ENCODE measurements at places on chromosomes 7 and 10.

DNA sequence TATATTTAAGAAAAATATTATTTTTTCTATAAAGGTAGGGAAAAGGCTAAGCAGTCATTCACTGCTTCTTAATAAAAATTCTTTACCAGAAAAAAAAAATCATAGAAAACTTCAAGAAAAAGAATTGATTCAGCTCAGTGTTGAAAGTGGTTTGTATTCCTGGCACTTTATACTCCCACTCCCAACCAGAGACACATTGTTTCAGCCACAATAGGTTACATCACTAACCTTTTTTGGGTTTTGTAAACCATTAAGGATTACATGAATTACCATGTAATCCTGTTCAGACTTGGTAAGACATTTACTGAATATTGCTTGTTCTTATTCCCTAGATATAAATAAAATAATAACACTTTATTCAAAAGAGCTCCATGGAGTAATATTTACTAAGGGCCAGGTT, 46.6 kb downstream of the MINPP1 start:
- no peak for DNase-seq

DNA sequence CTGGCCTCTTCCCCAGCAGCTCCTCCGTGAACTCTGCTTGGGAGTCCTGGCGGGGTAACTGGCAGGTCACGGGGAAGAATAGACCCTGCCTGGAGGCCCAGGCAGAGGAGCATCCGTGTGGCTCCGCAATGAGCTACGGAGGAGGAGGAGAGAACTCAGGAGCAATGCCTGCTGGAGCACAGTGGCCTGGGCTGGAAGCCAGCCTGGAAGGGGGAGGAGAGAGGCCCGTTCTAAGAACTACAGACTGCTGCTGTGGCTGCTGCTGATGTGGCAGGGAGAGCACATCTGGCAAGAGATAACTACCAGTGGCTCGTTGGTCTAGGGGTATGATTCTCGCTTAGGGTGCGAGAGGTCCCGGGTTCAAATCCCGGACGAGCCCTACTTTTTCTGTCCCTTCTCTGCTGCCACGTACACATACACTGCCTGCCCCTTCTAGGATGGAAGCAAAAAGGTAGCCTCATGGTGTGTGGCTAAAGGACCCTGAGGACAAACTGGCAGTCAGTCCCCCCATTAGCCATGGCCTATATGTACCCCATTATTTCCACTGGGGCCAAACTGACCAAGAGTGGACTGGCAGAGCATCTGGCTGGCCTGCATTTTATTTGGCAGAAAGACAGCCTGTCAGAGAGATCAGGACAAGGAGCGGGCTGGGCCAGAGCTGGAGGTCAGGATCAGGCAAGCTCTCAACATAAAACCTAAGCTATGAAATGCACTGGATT, 7.7 kb upstream of the OPN1SW start:
- DNase-seq: no peak

DNA sequence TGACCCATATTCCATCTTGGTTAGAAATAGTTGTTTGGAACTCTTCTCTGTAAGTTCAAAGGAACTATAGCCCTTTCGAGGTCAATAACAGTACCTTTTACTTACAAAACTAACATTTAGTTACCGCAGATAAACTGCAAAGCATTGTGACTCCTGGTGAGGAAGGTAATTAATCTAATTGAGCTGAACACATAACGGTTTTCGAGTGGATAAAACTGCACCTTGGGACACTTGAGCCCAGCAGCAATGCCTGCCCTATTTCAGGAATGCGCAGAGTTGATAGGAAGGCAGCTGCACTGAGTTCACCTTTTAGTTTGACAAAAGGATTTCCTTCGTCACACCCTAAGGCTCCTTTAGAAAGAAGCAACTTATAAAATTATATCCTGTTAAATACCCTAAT, 75.4 kb downstream of the JAZF1 start:
- no peak for DNase-seq

- DNase-seq: no peak
Measured at GRCh38 chr10:61547297-61547696, 94.1 kb upstream of the TMEM26 start.

DNA sequence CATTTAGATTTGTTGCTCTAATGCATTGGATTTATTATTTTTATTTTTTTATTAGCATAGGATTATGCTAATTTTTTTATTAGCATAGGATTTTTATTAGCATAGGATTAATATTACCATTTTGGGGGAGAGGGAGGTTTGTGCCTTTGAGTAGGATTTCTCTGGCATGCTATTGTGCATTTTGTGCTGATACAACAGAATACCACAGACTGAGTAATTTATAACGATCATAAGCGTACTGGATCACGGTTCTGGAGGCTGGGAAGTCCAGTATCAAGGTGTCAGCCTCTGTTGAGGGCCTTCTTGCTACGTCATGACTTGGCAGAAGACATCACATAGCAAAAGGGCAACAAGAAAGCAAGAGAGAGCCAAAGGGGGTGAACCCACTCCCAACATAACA, 187.5 kb downstream of the XPNPEP1 start:
- DNase-seq: no peak

DNA sequence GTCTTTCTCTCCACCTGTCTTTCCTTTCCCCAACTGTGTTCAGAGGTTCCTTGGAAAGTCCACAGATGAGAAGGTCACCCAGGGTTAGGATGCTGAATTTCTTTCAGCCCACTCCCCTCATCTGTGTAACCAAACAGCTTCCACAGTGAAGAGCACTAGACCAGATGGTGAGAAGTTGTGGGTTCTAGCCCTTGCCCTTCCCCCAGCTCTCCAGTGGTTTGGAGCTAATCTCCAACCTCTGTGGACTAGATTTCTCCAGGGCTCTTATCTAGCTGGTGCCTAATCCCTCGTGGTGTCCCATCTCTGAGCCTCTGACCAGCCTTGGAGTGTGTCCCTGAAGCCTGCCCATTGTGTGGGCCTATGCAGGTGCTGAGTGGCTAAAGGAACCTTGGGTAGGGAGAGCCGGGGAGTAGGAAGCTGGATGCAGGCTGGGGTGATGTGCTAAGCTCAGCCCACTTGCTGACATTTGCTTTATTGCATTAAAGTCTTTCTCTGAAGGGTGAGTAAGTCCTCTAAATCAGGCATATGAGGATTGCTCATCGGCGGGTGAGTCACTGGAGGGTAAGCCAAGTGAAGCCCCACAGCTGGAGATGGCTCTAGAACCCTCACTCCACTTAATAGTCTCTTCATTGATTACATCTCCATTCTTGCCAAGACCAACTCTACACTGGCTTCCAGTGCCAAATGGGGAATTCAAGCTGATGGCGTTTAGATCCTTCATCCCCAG, 14.9 kb downstream of the DUSP5 start:
- DNase-seq: no peak

GRCh38 chr7:28754447-28754846, 203.7 kb downstream of the TRIL start:
- DNase-seq: no peak

GRCh38 chr7:36440880-36441279, 51.2 kb downstream of the ANLN start:
- DNase-seq: no peak

DNA sequence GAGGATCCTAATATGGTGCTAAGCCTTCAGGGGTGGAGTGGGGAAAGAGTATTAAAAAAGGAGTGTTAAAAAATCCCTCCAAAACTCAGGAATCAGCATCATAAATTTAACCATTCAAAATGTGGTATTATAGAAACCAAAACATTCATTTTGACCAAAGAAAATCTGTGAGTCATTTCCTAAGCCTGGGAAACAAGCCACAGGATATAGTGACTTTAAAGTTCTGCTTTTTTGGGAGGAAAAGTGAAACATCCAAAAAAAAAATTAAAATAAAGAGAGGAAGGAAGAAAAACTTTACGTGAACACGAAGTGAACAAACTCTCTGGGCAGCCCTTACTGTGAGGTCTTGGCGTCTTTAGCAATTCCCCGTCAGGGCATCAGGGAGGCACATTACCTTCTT, 74.0 kb upstream of the GSDME start:
- no peak for DNase-seq

DNA sequence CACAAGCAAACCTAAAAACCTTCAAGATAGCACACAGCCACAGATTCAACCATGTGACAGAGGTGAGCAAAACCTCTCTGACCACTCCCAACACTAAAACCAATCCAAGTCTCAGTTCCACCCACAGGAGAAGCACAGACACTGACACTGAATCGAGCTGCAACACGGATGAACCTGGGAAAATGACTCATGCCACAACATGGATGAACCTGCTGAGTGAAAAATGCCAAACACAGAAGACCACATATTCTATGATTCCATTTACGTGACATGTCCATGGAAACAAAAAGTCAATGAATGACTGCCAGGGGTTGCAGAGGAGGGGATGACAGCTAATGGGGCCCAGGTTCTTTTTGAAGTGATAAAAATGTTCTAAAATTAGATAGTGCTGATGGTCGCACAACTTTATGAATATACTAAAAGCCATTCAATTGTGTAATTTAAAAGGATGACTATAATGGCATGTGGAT, 22.0 kb downstream of the CYTH3 start:
- no peak for DNase-seq

- no peak for DNase-seq
Measured at GRCh38 chr10:90977162-90977854, 56.4 kb upstream of the ANKRD1 start.

- no peak for DNase-seq
Measured at GRCh38 chr7:47600199-47601118, 18.5 kb upstream of the TNS3 start.

GRCh38 chr7:836429-836828, 4.2 kb downstream of the SUN1 start:
- peak; percentile 68 for DNase-seq

DNA sequence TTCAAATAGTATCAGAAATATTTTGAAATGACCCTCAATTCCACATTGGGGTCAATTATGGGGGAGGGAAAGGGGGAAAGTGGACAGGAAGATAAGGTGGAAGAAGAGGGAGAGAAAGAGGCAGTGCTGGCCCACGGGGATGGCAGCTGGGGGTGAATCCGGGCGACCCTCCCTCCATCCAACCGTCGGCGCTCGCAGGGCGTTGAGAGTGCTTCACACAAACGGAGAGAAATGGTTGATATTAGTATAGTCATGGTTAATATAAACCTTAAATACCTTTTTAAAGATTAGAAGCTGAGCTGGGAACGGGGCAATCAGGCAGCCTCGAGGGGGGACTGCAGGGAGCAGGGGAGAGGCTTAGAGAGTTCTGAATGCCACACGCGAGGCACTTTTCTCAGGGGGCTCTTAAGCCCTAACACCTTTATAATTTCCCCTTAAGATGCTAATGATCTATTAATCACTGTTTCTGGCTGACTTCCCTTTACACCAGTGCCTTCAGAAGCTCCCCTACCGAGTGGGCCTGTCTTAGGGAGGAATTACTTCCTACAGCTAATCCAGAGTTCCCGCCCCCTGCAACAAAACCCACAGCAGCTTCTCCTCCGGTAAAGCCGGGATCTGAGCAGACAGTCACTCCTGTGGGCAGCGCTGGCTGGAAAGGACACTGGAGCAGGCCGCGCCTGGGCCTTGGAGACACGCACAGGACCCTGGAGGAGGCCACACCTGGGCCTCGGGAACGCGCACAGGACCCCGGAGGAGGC, 39.5 kb downstream of the PRKAG2 start:
- no peak for DNase-seq

- no peak for DNase-seq
Measured at GRCh38 chr10:96439725-96440124, 74.0 kb downstream of the TLL2 start.

DNA sequence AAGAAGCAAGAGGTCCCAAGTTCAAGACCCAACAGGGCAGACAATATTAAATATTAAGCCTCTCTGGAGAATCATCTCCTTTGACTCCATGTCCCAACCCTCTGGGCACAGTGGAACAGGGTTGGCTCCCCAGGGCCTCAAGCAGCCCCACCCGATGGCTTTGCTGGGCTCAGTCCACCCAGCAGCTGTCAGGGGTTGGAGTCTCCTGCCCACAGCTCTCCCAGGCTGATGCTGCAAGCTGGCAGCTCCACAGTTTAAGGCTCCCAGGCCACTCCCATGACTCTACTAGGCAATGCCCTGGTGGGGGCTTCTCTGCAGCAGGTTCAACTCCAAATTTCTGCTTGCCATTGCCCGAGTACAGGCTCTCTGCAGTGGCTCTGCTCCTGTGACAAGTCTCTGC, 55.1 kb downstream of the LARP4B start:
- DNase-seq: no peak

- no peak for DNase-seq
Measured at GRCh38 chr7:105278973-105279687, 109.6 kb downstream of the SRPK2 start.

DNA sequence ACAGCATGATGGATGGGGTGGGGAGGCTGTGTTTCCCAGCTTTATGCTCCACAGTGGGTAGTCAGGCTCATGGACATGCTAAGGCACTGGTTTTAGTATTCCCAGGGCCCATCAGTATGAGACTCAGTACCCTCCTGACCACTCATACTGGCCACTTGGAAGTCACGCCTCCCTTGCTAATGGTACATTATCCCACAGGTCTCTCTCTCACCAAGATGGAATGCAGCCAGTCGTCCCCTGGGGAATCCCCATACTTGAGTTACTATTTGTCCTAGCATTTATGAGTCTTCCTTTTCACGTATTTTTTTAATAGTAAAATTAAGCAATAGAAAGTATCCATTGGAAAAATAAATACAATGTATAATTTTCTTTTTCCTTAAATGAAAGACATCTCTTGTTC, 80.6 kb upstream of the TBX20 start:
- no peak for DNase-seq

DNA sequence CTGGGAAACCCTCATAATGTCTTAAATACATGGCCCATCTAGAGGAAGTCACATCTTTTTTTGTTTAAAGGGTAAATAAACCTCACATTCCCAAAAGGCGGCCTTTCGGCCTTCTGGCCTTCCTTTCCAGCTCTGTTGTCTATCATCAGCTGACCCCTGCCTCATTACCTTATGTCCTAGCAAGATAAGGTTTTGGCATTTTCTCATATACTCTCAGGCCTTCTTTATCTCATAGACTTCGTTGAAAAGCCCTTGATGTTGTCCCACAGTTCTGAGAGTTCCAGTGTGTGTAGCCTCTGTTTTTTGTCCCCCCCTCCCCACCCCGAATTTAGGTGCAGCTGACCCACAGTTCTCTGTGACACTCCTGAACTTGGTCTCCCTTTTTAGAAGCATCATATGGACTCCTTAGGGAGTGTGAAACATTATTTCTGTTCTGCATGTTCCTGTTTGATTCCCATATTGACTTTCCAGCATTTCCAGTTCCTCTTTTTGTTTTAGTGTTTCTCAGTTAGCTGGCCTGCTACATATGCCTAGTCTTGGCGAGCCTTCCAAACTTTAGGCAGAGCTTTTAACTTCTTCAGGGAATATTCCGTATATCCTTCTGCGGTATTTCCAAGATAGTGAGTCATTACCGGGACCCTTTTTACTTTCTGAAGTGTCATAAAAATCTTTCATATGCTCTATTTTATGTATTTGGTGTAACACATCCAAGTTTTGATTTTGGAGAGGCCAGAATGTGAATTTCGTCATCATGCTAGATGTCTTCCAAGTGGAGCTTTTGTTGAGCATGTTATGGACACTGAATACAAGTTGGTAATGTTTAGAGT, 138.5 kb downstream of the LRRC4 start:
- no peak for DNase-seq

GRCh38 chr10:105017691-105018090, 376.6 kb downstream of the SORCS3 start:
- no peak for DNase-seq

GRCh38 chr7:111871283-111871682, 309.0 kb upstream of the IMMP2L start:
- DNase-seq: no peak

Measured in HuH-7.5 (cell line).